ENCODE measurements at places on chromosomes 1 and 21. TPM values are rescaled to one million over a fixed set of nuclear protein-coding genes. Genes with fewer than 3 reads are reported as not detected.

Gene PRELP
- total RNA-seq: 0.37 TPM

Gene SASS6
- 2.9 TPM for total RNA-seq

Gene TRIM46
- total RNA-seq: 3.3 TPM

Gene RASAL2
- 30.3 TPM for total RNA-seq

Gene RNU1-3
- total RNA-seq: under 0.01 TPM

Gene DYRK3
- 26.5 TPM for total RNA-seq

Gene KRTAP19-7
- not detected for total RNA-seq

Gene SIM2
- not detected for total RNA-seq

Gene RASSF5
- 1.8 TPM for total RNA-seq

Gene CDK18
- under 0.01 TPM for total RNA-seq

Gene BATF3
- total RNA-seq: 3.1 TPM

Gene SPATA45
- not detected for total RNA-seq

Gene KCND3
- total RNA-seq: under 0.01 TPM

Gene C1orf141
- total RNA-seq: not detected

Gene IVL
- total RNA-seq: under 0.01 TPM

Gene RHCE
- total RNA-seq: 0.20 TPM

Gene CGN
- total RNA-seq: not detected

Gene HMGCS2
- not detected for total RNA-seq

Gene FCN3
- total RNA-seq: not detected

Gene AMY2A
- total RNA-seq: not detected

Gene KRTAP13-3
- not detected for total RNA-seq

Gene PTPRU
- 20.1 TPM for total RNA-seq

Gene SLC44A3
- total RNA-seq: 0.37 TPM

Gene TSEN15
- total RNA-seq: 23.9 TPM

Gene ITLN2
- total RNA-seq: not detected

Gene PGD
- 104 TPM for total RNA-seq

Gene TDRD5
- not detected for total RNA-seq

Gene AADACL4
- not detected for total RNA-seq

Gene ZNF648
- not detected for total RNA-seq

Gene KRTAP12-2
- total RNA-seq: not detected

Gene ZBED6
- total RNA-seq: 27.2 TPM

Gene FLG2
- total RNA-seq: not detected

Gene ITGB2
- not detected for total RNA-seq

All from subcutaneous preadipocyte (primary cell).